ENCODE measurements at places on chromosomes 12 and 14.
A peak's percentile ranks its signal among the peaks of the same experiment; 100 is the strongest.

DNA sequence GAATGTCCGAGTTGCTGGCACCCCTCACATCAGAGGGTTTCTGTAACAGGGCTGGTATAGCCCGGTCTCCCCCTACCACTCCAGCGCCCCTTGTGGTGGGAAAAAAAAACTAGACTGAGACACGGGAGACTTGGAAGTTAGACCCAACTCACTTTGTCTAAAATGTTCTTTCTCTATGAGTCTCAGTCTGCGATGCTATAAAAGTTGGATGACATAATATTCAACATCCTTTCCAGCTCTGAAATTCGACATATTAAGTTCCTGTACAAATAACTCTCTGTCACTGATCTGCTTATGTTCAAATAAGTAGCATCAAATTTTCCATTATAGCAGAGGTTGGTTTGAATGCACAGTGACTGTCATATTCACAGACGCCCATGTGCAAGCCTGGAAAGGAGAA lies 25.7 kb upstream of the TC2N start:
- DNase-seq, result peak; percentile 44

- DNase-seq, result no peak
Measured at GRCh38 chr14:89078021-89078795, 253.8 kb downstream of the TTC8 start.

- DNase-seq, result no peak
Measured at GRCh38 chr14:95486875-95487668, 29.4 kb downstream of the SYNE3 start.

DNA sequence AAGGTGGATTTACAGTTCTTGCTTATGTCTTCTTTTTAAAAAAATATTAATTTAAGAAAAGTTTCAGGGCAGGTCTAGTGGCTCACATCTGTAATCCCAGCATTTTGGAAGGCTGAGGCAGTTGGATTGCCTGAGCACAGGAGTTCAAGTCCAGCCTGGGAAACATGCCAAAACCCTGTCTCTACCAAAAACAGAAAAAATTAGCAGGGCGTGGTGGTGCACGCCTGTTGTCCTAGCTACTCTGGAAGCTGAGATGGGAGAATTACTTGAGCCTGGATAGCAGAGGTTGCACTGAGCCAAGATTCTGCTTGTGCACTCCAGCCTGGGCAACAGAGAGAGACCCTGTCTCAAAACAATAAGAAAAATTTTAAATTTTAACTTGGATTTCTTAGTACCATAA lies 5.4 kb upstream of the TAS2R46 start:
- DNase-seq, result no peak

GRCh38 chr12:25585021-25585523 lies 32.0 kb upstream of the LMNTD1 start:
- no peak for DNase-seq

GRCh38 chr12:9687228-9687627 lies 17.7 kb downstream of the CLEC2D start:
- no peak for DNase-seq

DNA sequence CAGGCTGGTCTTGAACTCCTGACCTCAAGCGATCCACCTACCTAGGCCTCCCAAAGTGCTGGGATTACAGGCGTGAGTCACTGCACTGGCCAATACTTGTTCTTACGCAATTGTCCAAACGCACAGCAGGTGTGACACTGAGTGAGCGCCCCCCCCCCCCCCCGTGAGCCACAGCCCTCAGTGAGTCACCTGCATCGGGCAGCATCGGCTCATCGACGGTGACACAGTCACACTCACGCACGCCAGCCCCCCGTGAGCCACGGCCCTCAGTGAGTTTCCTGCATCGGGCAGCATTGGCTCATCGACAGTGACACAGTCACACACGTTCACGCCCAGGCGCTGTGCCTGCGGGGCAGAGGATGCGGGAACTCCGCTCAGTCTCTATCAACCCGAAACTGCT lies 42.5 kb downstream of the GALNT9 start:
- DNase-seq, result peak; percentile 83

DNA sequence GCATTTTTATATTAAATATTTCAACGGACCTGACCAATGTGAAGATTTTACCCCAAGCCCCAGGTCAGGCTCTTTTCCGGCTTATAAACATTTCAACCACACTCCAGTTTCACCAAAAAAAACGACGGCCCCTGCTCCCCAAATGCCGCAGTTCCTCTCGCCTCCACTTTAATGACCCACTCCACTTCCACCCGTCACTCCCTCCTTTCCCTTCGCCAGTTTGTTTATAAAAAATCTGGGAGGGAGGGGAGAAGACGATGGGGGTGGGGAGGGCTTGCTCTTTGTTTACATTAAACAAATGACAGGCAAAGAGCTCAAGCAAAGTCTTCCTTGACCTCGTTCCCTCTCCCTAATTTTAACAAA lies 5.4 kb downstream of the SIX6 start:
- no peak for DNase-seq

- DNase-seq, result peak; percentile 13
Measured at GRCh38 chr12:102631274-102631673, 150.9 kb upstream of the IGF1 start.

GRCh38 chr14:55892906-55893305 lies 225.3 kb upstream of the PELI2 start:
- no peak for DNase-seq

DNA sequence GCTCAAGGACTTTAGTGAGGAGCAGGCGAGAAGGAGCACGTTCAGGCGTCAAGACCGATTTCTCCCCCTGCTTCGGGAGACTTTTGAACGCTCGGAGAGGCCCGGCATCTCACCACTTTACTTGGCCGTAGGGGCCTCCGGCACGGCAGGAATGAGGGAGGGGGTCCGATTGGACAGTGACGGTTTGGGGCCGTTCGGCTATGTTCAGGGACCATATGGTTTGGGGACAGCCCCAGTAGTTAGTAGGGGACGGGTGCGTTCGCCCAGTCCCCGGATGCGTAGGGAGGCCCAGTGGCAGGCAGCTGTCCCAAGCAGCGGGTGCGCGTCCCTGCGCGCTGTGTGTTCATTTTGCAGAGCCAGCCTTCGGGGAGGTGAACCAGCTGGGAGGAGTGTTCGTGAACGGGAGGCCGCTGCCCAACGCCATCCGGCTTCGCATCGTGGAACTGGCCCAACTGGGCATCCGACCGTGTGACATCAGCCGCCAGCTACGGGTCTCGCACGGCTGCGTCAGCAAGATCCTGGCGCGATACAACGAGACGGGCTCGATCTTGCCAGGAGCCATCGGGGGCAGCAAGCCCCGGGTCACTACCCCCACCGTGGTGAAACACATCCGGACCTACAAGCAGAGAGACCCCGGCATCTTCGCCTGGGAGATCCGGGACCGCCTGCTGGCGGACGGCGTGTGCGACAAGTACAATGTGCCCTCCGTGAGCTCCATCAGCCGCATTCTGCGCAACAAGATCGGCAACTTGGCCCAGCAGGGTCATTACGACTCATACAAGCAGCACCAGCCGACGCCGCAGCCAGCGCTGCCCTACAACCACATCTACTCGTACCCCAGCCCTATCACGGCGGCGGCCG lies 1.1 kb downstream of the PAX9 start:
- DNase-seq, result no peak

DNA sequence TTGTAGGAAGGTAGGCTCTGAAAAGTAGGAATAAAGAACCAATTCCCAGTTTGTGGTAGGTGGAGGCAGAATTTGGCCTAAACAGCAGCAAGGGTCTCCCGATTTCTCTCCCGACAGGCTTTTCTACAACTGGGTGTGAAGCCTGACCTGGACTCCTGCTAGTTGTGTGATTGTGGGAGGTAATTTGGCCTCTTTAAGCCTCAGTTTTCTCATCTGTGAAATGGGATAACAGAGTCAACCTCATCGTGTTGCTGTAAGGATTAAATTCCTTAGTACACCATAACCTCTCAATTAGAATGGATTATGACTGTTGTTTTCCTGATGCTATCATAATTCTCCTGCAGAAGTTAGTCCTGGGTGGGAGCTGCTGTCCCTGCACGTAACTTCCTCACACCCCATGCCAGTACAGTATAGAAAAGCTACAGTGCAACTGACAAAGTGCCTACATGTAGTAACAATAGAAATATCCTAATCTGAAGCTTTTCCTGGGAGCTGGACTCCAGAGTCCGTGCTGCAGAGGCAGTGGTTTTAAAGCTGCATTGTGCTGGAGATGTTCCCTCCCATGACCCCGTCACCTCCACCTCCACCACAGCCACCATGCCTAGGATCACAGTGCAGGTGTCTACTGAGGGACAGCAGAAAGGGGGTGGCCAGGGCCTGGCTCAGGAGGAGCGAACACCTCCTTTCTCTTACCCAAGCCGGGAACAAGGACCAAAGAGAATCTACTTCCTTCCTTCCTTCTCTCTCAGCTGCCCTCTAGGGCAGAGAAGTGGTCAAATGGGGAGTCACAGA lies 76.5 kb downstream of the FBXL14 start:
- DNase-seq, result no peak

DNA sequence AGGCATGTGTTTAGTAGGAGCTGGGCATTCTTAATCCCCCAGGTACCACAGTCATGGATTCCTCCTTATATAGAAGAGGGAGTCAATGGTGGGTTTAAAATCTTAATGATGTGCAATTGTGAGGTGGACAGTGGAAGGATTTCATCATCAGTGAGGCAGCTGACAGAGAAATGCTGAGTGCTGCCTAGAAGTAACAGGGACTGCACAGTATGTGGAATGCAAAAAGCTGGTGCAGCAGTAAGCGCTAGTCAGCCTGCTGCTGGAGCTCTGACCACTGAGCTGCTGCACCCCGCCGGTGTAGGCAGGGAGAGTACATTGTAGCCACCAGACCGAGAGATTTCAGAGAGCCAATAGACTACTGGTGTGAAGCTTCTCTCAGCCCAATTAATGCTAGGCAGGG lies 80.5 kb upstream of the DACT1 start:
- DNase-seq, result no peak
